ENCODE measurements at places on chromosomes 1 and 21.

DNA sequence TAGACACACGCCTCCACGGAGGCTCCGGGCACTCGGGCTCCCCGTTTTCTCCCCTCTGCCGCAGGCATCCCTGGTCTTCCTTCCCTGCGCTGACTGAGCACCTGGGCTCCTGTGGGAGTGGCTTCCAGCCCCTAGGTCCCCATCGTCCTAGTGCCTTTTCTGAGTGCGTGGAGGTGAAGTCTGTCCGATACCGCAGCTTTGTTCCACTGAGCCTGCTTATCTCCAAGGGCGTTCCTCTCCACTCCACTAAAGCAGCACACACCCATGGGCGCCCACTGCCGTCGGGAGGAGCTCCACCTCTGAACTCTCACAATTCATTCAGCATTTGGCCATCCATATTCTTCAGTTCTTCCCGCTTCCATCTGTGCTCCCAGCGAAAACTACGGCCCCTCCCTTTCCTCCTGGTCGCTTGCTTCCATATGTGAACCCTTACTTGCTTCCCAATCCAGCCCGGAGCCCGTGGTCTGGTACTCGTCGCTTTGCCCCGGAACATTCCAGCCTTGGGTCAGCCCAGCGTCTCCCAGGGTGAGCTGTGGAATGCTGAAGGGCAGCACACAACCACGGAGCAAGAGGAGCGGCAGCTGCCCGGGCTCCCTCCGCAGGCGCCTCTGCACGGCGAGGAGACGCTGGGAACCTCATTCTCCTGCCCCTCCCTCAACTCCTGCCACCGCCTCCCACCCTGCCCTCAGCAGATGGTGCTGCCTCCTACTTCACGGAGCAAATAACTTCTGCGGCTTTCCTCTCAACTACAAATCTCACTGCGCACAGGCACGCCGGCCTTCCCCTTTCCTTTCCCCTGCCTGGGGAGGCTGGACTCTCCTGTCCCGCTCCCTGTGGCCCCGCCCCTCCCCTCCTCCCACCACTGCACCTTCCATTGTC is 27.5 kb downstream of the ATP8B2 start:
- peak; percentile 41 for DNase-seq

DNA sequence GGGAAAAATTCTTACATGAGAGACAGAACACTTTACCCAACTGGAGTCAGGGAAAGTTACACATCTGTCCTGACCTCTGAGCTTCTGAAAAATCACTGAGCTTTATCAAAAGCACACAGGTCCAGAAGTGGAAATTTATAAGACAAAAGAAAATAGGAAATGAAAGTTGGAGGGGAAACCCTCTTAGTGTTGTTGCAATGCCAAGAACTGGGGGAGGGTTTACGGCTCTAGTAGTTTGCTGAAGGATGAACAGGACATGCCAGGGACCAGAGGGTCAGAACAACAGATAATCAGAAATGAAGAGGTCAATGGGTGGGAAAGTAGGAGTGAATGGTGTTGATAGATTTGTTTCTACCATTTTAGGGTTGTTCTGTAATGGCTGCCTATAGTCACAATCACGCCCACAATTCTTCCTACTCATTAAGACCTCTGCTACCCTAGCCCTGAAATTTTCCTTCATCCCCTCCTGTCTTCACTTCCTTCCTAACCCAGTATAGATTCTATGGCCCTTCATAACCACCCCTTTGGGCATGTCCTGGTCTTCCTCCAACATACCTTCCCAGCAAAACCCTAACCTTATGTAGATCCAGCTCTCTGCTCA is 30.3 kb upstream of the FMOD start:
- DNase-seq, result no peak

DNA sequence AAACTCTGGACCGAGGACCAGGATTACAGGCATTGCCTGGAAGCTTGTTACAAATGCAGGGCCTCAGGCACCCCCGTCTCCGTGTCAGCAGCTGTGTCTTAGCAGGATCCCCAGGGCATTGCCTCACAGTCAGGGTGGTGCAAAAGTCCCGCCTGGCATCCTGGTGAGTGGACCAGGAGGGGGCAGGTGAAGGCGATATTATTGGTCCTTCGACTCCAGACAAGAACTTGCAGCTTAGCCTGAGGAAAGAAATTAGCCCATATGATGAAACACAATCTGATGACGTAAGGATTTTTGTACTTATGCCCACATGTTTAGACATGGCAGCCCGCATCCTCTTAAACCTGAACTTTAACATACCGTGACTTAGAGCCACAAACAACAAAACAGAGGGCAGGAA is 40.8 kb downstream of the RSPH1 start:
- no peak for DNase-seq

DNA sequence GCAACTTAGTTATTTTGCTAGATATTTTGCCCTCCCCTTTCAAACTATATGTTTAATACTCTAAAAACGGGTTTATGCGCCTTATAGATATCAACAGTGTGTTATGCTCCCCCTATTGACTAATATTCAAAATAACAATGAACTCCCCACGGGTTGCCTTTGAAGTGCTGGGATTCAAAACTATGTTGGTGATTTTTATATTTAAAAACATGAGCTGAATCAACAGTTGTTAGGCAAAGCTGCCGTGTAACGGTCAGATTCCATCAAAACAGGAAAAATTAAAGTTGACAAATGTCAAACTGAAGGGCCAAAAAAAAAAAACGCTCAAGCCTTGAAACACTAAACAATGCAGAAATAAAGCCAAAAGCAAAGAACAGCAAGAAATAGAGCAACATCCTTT is 2.5 kb downstream of the TGFBR3 start:
- no peak for DNase-seq

DNA sequence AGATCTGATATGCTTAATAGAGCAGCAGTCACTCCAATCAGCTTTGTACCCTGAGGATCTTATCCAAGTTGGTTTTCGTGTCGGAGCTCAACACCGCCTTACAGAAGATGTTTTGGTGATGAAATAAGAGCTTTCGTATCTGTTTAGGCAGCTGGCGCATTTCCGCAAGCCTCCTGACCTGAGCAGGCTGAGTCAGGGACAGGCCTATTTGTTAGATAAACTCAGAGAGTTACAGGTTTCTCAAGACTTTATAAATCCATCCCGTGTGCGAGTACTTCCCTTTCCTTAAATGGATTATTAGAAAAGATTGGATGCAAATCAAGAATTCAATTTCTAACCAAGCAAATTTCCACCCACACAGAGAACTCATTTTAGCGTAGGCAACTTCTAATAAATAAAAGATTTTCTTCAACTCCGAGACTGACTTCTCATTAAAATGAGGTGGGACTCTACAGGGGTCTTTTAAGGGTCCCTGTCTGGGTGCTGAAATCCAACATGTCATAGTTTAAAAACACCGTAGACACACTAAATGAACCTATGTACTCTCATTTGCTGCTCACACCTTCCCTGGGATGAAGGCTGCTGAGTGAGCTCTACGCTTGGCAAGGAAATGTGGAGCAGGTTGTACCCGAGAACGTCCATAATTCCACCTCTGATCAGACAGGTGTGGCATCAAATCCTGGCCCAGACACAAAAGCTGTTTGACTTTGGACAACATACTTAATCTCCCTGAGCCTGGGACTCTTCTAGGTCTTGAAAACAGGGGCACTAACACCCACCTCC is 106.9 kb upstream of the F3 start:
- no peak for DNase-seq

GRCh38 chr1:93678946-93679480 is 2.6 kb downstream of the BCAR3 start:
- no peak for DNase-seq

DNA sequence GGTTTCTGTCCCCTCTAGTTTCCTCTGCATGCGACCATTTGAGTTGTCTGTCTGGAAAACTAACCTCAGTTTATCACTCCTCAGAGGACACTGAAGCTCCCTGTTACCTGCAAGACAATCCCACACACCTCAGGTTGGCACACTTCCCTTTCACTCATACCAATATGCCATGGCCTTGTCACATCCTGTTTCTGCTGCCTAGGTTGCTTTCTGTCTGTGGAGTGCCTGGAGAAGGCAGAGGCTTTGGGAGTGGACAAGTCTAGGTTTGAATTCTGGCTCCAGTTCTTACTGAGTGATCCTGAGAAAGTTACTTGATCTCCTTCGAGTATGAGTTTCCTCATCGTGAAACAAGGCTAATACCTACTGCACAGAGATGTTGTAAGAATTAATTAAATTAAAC is 171.5 kb upstream of the CACYBP start:
- no peak for DNase-seq

DNA sequence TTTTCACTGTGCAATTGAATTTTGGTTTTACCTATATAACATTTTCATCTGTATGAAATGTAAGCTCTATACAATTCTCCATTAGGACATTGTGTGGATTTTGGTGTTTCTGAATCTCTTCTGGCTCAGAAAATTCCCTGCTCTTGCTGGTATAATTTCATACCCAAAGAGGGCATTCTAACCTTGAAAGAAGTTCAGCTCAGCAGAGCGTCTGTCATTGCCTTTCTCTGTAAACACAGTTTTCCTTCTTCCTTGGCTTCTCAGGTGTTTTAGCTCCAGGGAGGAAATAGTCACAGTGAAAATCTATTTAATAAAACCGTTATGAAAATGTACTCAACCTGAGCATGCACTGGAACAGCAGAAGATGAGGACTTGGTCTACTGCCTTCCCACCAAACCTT is 16.0 kb downstream of the DISC1 start:
- no peak for DNase-seq

DNA sequence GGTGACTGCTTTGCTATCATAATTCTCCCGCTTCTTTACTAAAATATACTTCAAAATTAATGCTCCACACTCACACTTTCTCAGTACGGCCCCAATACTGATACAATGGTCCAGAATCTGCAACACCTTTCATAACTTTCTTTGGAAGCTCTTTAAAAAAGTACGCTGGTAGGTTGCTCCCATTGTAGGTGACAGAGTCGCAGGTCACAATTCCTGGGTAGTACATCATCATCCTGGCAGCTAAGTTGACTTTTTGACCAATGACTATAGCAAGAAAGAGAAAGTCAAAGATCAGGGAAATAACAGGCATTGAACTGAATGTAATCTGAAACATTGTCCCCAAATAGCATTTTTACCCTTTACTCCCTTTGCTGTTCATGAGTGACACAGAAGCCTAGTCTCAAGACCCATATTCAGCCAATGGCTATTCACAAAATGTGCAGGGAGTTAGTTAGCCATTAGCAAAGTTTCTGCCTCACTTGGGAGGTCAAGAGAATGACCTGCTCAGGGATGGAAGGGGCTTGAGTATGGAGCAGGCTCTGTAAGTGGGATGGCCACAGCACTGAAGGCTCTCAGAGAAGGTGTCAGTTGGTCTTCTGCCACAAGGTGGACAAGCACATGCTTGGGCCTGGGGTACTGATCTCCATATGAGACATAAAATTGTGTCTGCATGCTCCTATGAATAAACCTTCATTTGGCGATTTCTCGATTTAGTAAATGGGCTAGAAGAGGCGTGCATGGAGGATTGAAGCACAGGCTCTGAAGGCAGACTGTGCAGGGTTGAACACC is 35.4 kb downstream of the ADCY10 start:
- no peak for DNase-seq

DNA sequence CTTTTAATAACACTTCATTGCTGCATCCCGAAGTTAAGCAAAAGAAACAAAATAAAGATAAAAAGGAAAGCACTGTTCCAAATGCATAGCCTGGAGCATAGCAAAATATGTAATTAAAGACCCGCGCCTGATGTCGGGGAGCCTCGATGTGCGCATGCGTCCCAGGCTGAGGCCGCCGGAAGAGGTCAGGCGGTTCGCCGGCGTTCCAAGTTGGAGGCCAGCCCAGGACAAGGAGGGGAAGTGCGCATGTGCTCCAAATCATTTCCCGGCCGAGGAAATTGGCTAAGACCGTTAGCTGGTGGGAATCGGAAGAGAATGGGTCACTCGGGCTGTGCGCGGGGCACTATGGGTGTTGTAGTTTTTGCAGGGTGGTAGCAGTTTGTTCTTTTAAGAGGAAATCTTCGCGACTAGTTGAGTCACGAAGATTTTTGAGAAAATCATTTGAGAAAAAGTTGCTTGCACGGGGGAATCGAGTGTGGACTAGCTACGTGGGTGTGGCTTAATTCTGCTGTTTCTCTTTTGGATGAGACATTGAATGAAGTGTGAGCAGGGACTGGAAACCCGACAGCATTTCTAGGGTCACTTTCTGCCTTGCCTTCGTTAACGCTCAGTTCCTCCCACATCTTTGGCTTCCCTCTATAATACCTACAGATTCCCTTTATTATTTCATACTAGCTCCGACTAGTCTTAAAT is 31.0 kb upstream of the CD1D start:
- peak; percentile 91 for DNase-seq

GRCh38 chr1:234827181-234827580 is 217.2 kb upstream of the IRF2BP2 start:
- no peak for DNase-seq

DNA sequence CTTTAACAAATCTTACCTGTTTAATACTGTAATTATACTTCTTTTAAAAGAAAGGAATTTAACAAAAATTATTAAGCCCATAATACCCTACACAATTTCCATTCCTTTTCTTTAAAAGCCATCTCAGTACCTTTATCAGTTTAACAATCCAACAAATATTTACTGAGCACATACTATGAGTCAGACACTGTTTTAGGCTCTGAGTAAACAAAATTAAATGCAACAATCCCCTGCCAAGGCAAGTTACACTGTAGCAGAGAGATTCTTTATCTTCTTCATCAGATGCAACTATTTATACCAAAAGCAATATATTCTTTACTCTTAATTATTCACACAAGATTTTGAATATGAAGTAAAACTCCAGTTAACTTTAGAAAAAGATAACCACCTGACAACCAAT is 12.0 kb downstream of the DENND1B start:
- DNase-seq, result no peak

- no peak for DNase-seq
Measured at GRCh38 chr1:8871965-8872399, 6.5 kb downstream of the ENO1 start.

DNA sequence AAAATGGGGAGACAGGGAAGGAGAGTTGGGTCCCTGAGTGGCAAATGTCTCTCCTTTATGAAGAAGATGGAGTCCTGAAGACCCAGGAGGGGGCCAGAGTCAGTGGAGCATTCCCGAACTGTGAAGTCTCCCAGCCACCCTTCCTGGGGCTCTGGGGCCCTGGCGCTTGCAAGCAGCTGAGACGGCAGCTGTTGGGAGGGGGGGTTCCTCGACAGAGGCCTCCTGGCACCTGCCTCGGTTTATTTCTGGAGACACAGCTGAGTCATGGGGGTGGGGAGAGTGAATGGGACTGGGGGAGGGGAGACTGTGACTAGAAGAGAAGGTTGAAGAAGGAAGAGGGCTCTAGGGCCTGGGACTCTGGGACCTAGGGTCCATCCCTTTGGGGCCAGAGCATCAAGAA is 14.0 kb downstream of the NES start:
- DNase-seq, result no peak

DNA sequence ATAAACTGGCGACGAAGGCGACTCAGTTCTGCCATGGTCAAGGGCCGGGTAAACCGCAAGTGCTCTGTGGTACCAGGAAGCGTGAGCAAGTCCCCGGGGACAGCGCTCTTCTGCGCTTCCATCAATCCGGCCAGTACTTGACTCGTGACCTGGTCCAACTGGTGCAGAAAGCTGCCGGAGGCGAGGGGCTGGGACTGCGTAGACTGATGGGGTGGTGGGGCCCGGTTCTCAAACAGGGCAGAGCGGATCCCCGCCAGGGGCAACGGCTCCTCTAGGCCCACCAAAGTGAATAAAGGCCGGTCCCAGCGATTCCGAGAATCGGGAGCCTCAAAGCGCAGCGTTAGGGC is 852 bp downstream of the KTI12 start:
- DNase-seq, result peak; percentile 79

Measured in posterior cingulate gyrus (tissue), 11 donors.